NCI-H446 (cell line): ENCODE measurements at places on chromosomes 13 and 19.

DNA sequence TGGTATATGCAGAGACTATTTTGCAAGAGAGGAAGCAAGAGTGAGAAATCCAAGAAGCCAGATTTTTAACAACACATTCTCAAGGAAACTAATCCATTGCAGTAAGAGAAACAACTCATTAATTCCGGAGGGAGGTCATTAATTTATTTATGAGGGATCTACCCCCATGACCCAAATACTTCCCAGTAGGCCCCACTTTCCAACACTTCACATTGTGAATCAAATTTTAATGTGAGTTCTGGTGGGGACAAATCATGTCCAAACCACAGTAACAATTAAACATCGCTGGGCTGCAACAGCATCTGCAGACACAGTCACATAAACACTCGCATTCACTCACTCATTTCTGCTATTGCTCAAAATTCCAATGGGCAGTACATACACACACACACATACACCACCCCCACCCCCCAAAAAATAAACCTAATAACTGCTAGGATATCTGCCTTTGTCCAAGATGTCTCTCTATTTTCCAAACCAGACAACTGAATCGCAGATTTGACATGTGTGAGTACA, 1483.7 kb downstream of the PCDH9 start:
- no peak for DNase-seq

DNA sequence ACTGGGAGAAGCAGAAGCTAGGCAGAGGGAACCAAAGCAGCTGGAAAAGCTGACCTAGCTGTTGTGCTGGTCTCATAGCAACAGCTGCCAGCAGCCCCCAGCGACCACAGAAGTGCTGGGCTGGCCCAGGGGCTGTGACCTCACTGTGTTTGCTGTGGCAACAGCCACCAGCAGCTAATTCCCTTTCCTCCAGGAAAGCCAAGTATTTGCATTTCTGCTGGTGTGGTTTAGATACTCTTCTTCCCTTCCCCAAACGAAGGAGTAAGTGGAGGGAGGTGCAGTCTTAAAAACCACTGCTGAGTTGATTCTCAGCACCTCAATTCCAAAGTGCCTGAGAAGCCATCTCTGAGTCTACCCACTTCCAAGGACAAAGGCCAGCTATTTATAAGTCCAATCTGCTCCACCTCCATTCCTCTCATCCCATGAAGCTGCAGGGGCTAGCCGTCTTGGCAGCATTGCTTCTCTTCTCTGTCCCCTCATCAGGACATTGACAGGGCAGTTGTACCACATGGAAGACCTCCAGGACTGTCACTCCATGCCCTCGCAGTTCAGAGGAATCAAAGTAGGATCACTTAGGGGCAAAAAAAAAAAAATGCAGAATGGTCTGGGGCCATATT, 11.5 kb upstream of the CCDC97 start:
- DNase-seq = no peak

DNA sequence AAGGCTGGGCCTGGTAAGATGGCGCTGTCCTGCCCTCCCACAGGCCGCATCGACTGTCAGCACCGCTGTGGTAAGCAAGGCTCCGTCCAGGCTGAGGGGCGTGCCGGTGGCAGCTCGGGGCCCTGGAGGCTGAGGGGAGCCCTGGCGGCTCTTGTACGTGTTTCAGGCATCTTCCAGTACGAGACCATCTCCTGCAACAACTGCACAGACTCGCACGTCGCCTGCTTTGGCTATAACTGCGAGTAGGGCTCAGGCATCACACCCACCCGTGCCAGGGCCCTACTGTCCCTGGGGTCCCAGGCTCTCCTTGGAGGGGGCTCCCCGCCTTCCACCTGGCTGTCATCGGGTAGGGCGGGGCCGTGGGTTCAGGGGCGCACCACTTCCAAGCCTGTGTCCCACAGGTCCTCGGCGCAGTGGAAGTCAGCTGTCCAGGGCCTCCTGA, 1.2 kb downstream of the IZUMO4 start:
- no peak for DNase-seq

DNA sequence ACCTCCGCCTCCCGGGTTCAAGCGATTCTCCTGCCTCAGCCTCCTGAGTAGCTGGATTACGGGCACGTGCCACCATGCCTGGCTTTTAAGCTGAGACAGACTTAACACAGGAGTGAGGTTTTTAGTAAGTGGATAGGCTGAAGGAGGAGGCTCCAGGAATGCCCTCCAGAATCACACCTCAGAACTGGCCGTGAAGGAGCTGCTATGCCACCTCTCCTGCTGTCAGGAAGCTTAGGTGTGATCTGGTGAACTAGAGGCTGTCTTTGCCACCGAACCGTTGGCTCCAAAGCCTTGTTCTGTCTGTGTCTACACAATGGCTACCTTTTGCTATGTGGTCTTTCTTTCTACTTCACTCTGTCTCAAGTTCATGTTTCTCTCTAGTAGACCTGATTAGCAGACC, 4.2 kb downstream of the PDCD2L start:
- DNase-seq = no peak

DNA sequence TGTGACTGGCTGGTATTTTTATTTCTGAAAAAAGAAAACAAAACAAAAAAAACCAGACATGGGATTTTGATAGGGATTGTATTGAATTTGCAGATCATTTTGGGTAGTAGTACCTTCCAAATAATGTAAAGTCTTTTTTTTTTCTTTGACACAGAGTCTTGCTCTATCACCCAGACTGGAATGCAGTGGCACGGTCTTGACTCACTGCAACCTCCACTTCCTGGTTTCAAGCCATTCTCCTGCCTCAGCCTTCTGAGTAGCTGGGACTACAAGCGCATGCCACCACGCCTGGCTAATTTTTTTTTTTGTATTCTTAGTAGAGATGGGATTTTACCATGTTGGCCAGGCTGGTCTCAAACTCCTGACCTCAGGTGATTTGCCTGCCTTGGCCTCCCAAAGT, 4.2 kb downstream of the ZNF101 start:
- DNase-seq = no peak

- no peak for DNase-seq
These were observed 63.5 kb downstream of the SIAH3 start for GRCh38 chr13:45788011-45788410.
